Hepatocyte (in vitro differentiated cells): ENCODE measurements at places on chromosomes 4 and X. TPM values are rescaled to one million over a fixed set of nuclear protein-coding genes. Genes with fewer than 3 reads are reported as not detected.

- DNase-seq, result no peak
These were observed 483.8 kb downstream of the AFF2 start for GRCh38 chrX:148984238-148984637.

DNA sequence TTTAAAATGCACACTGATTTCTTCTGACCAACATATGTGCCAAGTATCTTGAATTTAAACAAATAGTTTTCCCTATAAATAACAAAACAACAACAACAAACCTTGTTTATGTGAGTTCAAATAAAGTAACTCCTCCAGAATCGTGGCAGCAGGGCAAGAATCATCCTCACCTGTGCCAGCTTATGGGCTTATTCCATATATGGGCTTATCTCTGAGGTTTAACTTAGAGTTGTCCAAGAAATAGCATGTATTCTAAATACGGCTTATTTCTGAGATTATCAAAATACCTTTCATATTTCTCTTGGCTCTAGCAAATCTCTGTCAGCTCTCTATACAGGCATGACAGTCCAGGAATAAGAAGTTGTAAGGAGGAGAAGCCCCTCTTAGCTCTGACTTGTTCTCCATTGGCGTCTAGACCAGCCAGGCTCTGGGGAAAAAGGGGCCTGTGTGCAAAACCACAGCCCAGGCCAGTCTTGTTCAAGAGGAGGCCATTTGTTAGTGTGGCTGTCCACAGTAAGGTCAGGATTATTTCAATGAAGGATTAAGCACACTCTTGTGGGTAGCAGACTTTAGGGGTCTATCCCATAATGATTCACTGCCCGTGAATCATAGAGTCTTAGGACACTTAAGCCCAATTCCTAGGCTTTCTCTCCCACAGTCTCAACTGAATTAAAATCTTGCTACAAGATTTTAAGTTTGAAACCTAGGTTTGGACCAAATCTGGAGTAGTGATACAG is 63.2 kb downstream of the FRAS1 start:
- DNase-seq, result no peak

DNA sequence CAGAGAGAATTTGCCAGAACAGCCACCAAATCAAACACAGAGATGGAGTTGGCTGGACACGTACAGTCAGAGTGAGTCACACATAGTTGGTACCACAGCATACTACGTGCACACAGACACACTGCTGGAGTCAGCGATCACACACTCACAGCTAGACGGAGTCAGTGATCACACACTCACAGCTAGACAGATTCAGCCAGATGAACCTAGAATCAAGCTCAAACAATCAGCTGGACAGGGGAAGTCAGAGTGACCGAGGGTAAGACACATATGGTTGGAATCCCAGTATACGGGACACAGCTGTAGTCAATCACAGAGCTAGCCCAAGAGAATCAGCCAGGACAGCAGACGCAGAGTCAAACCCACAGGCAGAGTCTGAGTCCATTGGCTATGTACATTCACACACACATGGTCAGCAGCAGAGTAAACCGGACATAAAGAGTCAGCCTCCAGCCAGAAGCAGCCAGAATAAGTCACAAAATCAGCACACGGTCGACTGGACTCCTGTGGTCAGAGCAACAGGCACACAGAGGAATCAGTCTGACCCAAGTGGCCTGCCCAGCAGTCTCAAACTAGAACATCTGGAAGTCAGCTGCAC is 4.6 kb downstream of the SLC38A5 start:
- no peak for DNase-seq

- DNase-seq, result no peak
These were observed 691 bp upstream of the EREG start for GRCh38 chr4:74364256-74364651.

- DNase-seq, result no peak
These were observed 277.7 kb upstream of the FTHL17 start for GRCh38 chrX:31349515-31349914.

DNA sequence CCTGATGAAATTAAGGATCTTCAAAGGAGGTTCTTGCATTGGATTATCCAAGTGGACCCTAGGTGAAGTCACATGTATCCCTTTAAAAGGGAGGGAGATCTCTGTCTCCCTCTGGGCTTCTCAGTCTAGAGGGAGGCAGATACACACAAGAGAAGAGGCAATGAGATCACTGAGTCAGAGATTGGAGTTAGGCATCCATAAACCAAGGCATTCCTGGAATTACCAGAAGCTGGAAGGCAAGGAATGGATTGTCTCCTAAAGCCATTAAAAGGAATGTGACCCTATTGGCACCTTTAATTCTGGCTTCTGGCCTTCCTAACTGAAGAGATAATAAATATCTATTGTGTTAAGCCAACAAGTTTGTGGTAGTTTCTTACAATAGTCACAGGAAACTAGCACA is 383.2 kb downstream of the PACRGL start:
- no peak for DNase-seq

DNA sequence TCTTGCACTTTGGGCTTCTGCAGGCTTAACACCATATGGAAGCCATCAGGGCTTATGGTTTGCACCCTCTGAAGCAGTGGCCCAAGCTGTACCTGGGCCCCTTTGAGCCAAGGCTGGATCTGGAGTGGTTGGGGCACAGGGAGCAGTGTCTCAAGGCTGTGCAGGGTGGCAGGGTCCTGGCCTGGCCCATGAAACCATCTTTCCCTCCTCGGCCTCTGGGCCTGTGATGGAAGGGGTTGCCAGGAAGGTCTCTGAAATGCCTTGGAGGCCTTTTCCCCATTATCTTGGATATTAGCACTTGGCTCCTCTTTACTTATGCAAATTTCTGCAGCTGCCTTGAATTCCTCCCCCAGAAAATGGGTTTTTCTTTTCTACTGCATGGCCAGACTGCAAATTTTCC is 134.7 kb upstream of the USP9X start:
- DNase-seq, result no peak

GRCh38 chr4:140330311-140330900 is 43.0 kb upstream of the SCOC start:
- DNase-seq, result peak; percentile 46

The ADH1A gene
- total RNA-seq, result 37.6 and 39.0 TPM in 2 replicates

The UCP1 gene
- not detected in 2 replicates for total RNA-seq

The PARM1 gene
- total RNA-seq, result 154 and 158 TPM in 2 replicates

The MAGEC1 gene
- total RNA-seq, result not detected in 2 replicates

The EFHC2 gene
- total RNA-seq, result 1.8 and 3.7 TPM in 2 replicates
